ENCODE measurements at places on chromosomes 13 and 19.

DNA sequence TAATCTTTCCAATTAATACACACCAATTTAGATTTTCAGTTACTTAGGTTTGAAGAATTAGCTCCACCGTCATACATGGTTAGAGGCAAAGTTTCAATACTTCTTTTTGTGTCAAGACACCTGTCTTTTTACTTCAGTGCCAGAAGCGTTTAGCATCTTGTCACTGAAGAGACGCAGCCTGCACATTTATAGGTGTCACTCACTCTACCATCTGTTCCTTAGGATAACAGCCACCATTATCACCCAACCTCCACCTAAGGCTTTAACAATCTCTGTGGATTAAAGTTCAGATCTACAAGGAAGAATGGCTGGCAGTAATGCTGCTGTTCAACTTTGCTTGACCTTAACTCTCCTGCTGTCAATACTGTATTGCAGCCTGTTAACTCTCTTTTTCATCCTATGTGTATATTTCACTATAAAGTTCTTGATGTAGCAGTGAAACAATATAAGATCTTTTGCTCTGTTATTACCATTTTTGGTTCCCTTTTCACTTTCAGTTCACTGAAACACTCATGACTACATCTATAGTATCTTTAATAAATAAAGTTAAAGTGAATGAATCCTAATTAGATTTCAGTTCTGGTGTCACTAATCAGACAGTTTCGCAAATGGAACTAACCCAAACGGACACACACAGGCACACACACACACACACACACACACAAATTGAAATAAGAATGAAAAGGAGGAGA, 435.6 kb downstream of the PCDH9 start:
- no peak for DNase-seq

GRCh38 chr13:110507678-110508381, 53.7 kb downstream of the RAB20 start:
- DNase-seq, result no peak

DNA sequence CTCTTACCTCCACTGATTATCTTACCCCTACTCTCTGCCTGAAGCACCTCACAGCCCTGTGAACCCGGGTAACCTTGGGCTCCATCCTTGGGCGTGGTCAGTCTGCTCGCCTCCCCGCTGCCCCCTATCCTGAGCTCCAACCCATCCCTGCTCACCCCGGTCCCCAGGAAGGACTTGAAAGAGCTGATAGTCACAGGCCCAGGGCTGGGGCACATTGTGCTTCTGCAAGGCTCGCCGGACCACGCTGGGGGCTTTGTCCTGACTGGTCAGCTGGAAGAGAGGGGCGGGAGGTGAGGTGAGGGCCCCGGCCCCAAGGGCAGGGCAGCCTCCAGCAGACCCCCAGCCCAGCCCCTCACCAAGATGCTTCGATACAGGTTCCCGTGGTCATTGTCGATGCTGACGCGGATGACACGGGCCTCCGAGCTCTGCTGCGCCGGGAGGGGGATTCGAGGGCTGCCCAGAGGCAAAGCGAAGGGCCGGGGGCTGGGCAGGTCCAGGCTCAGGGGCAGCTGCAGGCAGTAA, 13.0 kb upstream of the EPOR start:
- no peak for DNase-seq

- no peak for DNase-seq
These were observed 225.0 kb downstream of the FGF14 start for GRCh38 chr13:102176846-102177245.

- DNase-seq, result no peak
These were observed 27.5 kb upstream of the UBE2L5 start for GRCh38 chr13:30394751-30395191.

- no peak for DNase-seq
These were observed 24.8 kb downstream of the MAP4K1 start for GRCh38 chr19:38592940-38593339.

- no peak for DNase-seq
These were observed 19.0 kb upstream of the SPRY2 start for GRCh38 chr13:80359778-80360452.

DNA sequence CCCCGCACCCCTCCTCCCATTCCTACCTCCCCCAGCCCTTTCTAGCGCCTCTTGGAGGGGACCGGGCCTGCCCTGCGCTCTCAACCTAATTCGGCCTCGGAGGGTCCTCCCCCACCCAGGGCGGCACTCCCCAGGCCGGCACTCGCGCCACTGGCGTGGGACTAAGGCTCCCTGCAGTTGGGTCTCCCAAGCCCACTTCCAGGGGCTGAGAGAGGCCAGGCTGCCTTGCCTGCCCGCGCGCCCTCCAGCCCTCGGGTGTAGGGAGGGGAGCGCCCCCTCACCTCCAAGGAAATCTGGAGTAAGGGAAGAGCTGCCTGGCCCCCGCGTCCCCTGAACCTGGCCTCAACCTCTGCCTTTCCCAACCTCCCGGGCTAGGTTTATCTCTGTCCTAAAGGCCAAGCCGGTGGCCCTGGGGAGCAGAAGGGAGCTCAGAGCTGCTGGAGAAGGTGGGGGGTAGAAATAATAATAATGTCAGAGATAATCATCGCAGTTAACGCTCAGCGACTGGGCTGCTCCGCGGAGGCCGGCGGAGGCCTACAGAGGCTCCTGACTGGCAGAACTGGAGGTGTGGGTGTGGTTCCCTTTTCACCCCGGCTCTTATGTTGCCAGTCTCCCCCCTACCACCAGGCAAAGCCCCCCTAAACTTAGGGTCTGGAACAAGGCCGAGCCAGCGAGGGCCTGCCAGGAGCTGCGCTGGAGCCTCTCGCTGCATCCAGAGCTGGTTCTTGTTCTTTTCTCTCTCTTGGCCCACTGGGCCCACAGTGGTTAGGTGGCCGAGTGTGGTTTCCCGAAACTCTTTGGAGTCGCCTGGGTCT, 9.6 kb downstream of the ZIC2 start:
- DNase-seq, result no peak

- DNase-seq, result no peak
These were observed 400.8 kb upstream of the ATXN8OS start for GRCh38 chr13:69706807-69707206.

DNA sequence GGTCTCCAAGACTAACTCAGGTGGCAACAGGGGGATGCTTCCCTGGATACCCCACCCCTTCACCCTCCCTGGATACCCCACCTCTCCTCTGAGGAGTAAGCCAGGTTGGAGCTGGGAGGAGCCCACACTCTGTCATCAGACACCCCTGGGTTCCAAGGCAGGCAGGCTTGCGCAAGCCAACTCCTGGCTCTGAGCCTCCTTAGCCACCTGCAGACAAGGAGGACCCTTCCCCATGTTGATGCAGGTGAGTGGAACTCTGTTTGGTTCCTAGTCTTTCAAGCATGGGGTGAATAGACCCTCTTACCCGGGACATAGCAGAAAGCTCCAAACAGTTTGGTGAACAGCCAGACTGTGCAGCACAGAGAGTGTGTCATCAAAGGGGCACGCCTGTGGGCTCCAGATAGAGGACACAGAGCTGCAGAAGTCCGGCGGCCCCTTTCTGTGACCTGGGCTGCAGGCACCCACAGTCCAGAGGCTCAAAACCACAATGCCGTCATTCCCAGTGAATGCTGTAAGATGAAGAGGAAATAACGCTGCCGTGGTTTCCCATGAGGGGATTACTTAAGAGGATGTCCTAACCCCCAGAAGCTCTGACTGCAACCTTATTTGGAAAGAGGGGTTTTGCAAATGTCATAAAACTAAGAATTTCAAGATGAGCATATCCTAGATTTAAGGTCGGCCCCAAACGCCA, 12.1 kb upstream of the HAS1 start:
- DNase-seq, result no peak

- no peak for DNase-seq
These were observed 40.7 kb downstream of the GAS6 start for GRCh38 chr13:113822956-113823744.

- peak; percentile 41 for DNase-seq
These were observed 9.5 kb downstream of the ADAMTSL5 start for GRCh38 chr19:1503089-1503924.

DNA sequence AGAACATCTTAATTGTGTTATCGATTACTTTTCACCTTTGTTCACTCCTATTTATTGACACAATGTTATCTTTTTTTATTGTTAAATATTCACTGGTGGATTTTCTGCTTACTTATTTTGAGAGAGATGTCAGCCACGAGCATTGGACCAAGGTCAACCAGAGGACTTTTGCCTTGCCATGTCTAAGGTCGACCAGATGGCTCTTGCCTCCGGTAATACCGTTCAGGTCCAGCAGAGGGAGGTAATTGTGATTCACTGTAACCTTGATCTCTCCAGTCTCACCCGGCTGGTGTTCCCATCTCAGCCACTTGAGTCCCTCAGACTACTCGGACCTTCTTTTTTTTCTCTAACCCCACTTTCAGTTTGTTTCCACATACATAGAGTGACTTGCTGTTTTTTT, 1438.1 kb downstream of the UQCRFS1 start:
- DNase-seq, result no peak

- DNase-seq, result no peak
These were observed 5.0 kb upstream of the TINCR start for GRCh38 chr19:5572556-5573286.

DNA sequence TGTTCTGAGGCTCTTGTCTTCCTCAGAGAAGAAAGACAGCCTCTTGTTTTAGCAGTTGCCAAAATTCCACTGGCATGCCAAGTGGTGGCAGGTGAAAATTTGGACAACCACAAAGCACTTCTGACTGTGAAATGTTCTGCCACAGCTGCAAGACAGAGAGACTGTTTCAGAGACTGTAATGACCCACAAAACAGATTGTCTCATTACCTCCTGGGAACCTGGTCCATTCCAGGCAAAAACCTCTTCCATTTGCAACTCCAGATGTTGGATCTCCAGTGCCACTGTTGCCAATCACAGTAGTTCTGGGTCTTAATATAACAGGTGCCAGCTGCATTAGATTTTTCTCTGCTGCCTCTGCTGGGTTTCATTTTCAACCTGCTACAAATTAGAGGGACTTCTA, 911.5 kb downstream of the UQCRFS1 start:
- DNase-seq, result no peak

All from stimulated activated CD8-positive, alpha-beta memory T cell treated with anti-CD3 and anti-CD28 coated beads, Interleukin-4, amount 100 ng/mL, for 4 hours (primary cell).